ENCODE measurements at places on chromosomes 4 and X.
A peak's percentile ranks its signal among the peaks of the same experiment; 100 is the strongest.

GRCh38 chr4:30719454-30720020 is 632 bp upstream of the PCDH7 start:
- DNase-seq, result no peak

DNA sequence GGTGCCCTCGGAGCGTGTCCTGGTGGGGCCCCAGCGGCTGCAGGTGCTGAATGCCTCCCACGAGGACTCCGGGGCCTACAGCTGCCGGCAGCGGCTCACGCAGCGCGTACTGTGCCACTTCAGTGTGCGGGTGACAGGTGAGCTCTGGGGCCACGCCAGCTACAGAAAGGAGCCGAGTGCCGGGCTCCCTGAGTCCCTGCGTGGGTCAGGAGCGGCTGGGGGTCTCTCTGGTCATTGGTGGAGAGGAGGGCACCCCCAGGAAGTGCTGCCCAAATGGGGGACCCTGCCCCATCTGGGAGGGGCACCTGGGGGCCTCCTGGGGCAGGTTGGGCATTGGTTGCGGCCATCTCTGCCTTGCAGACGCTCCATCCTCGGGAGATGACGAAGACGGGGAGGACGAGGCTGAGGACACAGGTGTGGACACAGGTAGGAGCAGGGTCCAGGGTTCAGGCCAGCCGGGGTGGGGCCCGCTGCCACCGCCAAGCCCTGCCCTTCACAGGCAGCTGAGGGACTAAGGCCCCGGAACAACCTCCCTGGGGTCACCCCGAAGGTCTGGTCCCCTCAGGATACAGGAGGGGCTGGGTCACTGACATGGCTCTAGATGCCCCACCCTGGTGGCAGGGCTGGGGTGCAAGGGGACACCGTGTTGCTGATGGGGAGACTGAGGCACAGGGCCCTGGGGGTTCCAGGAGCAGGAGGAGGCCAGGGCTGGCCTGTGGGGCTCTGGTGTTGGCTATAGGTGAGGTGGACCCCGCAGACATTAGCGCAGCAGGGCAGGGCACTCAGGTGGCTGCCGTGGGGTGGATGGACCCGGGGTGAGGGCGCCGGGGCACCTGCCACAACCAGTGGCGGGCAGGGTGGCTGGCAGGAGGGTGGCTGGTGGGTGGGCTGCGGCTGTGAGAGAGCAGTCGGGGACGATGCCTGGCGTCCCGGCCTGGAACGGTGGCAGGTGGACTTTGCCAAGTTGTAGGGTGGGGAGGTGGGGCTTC is 6.6 kb downstream of the FGFR3 start:
- no peak for DNase-seq

DNA sequence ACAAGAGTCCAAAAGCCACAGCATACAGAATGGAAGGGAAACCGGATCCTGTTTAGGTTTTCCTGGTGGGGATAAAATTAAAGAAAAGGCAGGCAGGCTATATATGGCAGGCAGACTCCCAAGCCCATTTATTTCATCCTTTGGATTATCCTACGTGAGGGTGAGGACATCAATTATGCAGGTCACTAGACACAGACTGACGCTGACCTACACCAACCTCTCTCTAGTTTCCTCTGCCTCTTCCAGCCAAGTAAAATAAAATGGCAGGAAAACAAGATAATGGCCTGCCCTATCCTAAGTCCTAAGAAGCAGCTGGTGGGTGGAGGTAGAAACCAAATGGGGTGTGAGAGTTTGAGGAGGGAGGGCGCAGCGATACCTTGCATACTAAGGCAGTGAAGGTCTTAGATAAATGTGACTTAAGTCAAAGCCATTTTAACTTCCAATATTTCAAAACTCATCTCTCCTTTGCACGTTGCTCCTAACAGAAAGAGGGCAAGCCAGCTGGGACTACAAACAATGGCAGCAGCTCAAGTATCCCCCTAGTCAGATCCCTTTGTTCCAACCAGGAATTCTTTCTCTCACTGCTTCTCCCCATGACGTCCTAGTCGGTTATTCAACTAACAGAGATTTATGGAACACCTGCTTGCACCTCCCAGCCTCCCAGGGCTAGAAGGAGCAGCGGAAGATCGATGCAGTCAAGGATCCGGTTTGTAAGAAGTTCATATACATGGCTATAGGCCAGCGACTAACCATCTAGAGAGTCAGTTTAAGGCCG is 72.8 kb downstream of the IRF2 start:
- no peak for DNase-seq

- no peak for DNase-seq
Measured at GRCh38 chr4:53173576-53173975, 192.3 kb downstream of the SCFD2 start.

DNA sequence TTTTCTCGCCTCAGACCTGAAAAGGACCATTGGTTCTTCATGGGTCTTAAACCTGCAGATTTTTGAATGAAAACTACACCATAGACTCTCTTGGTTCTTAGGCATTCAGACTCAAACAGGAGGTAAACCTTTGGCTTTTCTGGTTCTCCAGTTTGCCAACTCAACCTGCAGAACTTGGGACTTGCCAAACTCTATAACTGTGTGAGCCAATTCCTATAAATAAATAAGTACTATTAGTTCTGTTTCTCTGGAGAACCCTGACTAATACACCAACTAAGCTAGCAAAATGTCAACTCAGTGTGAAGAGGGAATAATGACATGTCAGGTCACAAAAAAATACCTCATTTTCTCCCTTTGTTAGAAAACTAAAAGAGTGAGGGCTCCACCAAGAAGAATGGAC is 374.6 kb downstream of the RAB28 start:
- no peak for DNase-seq

DNA sequence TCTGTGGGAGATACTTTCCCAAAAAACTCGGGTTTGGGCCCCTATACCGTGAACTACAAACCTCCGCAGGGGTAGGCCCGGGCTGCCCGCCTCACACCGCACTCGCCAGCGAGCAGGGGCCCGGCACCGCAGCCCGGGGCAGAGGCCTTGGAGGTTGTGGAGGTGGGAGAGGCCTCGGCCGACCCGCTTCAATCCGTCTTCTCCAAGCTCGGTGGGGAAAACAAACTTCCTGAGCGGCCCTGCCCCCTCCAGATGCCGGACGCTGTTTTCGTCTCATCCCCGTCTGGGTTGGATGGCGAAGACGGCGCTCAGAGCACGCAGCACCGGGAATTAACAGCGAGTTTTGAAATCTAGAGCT is 442 bp upstream of the MCUB start:
- no peak for DNase-seq

- no peak for DNase-seq
Measured at GRCh38 chr4:106096454-106096853, 201.2 kb downstream of the NPNT start.

DNA sequence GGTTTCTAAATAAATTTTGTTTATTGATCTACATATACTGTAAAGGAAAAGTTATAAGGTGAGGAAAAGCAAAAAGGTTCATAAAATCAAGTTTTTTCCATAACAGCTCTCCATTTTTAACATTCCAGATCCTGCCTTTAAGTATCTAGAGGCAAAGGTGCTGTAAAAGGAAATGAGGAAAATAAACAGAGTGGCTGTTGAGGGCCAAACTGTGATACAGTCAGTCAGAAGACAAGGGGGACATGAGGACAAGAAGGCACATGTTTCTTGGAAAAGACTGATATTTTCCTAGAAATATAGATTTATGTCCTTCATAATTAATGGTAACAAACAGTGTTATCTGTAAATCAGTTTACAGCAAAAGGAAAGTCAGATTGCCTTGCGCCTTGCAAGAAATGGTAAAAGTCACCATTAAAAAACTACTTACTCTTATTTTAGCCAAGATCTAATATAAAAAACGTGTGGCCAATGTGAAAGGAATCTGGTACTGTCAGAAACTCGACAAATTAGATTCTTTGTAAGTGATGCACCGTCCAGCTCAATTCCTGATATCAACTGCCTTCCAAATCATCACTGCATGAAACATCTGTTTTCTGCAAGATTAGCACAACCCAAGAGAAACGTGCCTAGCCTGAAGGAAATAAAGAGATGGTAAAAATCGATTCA is 34.0 kb upstream of the VEGFD start:
- DNase-seq, result peak; percentile 47

GRCh38 chrX:138945219-138945618 is 233.7 kb upstream of the FGF13 start:
- no peak for DNase-seq

GRCh38 chr4:3122081-3122563 is 47.6 kb downstream of the HTT start:
- DNase-seq, result no peak

DNA sequence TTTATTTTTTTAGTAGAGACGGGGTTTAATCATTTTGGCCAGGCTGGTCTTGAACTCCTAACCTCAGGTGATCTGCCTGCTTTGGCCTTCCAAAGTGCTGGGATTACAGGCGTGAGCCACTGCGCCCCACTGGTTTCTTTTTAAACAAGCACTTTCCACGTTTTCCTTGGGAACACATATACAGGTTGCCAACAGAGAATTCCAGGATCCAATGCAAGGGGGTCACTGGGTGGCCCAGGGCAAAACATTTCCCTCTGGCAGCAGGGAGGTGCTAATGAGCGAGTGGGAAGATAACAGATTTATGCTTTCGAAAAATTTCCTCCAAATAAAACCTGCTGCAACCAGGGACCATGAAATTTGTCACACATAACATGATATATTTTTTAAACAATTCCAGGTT is 41.1 kb downstream of the ADRA2C start:
- no peak for DNase-seq

GRCh38 chr4:16196482-16197393 is 29.5 kb downstream of the TAPT1 start:
- DNase-seq, result no peak

DNA sequence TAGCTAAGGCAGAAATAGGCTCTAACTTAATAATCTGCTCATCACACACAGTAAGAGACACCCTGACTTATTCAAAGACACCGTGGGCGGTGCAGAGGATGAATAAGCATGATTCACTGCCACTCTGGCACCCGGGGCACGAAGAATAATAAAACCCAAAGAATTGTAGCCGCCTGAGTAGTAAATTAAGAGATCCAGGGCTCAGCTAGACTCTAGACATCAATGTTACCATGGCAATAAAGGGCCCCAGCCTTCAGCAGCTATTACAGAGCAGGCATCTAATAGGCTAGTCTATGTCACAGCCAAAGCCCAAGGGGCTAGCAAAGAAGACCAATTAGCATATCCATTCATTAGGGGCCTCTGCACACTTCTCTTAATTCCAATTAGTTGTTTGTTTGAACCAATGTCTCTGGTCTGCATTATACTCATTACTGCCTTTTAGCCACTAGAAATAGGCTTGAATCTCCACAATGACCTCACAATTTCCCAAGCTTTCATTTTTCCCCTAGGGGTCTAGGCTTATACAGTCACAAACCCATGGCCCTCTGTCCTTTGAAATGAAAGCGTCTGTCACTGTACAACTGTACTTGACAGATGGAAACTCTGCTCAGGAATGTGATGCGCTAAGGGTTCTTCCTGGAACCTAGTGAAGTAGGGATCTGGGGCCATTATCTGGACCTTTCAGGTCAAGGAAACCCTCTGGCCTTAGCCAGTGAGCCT is 3.0 kb upstream of the ATP1B4 start:
- DNase-seq, result no peak

GRCh38 chr4:140928880-140929279 is 172.7 kb upstream of the TBC1D9 start:
- DNase-seq, result no peak

DNA sequence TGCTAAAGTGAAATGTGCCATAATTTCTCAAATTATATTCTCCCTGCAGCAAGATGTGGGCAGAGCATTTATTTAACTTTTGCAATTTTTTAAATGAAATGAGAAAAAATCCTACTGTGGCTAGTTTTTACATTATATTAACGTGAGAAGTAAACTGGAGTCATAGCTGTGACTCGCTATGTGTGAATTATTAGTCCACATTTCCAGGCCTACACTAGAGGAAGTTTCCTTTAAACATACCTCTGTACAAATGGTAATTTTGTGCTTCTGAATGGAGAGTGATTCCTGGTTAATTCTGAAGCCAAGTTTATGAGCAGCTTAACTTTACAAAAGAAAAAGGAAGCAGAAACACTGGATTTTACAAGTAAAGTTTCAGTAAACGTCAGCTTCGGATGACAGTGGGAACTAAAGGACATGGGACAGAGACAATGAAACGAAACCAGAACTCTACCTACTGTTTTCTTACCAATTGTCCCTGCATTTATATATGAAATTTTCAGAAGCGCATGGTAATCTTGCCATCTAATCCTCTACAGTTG is 72.4 kb downstream of the FBXO8 start:
- no peak for DNase-seq

DNA sequence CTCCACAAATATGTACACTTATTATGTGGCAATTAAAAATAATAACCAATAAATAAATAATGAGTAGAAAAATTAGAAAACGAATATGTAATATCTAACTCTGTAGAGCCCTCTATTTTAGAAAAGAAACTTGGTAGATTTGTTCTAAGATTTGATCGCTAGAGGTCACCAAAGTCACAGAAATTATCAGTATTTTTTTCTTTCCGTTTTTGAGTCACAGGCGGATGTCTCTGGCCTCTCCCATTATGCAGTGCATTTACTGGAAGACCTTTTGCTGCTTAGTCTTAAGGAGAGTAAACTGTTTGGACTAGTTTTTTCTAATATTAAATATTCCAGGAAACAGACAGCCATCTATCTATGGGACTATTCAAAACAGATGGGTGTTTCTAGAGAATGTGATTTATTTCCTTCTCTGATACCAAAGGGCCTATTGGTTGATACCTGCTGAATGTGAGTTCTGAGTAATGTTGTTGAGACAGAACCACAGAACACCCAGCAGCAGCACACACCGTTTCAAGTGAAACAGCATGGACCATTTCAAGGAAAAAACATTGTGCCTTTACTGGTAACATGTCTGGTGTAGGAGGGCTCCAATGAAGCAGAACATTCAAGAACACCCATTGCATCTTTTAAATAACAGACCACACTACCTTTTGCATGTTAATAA is 34.0 kb upstream of the GYPA start:
- peak; percentile 32 for DNase-seq

DNA sequence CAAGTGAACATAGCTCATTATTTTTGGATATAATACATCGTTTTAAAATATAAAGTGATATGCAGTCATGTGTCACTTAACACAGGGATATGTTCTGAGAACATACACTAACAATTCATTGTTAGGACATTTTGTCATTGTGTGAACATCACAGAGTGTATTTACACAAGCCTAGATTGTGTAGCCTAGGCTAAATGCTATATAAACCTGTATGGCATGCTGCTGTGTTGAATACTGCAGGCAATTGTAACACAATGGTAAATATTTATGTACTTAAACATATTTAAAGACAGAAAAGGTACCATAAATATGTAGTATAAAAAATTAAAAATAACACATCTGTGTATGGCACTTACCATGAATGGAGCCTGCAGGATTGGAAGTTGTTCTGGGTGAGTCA is 44.9 kb upstream of the GPRIN3 start:
- no peak for DNase-seq

- DNase-seq, result no peak
Measured at GRCh38 chrX:88584283-88584682, 162.7 kb upstream of the CPXCR1 start.

DNA sequence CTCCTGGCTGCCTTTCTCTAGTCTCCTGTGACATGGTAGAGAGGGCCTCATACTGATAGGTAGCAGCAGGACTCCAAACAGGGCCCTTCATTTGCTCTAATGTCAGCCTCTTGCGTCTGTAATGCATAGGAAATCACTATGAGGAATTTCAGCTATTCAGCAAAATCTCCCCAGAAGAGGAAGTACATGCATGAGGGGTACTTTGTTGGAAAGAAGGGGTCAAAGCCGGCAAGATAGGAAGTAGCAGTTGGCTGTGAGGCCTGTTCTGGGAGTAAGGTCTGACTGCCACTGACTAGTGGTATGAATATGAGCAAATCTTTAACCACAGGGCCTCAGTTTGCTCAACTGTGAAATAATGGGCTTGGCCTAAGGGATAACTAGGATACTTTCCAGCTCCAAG is 283.2 kb downstream of the ARHGAP10 start:
- no peak for DNase-seq

GRCh38 chr4:4981427-4981826 is 37.8 kb downstream of the CYTL1 start:
- DNase-seq, result no peak
